ENCODE measurements at places on chromosomes 12 and 14. TPM values are rescaled to one million over a fixed set of nuclear protein-coding genes. Genes with fewer than 3 reads are reported as not detected.

SLC25A47 gene
- total RNA-seq: not detected

HOXC12 gene
- not detected for total RNA-seq

PPP4R4 gene
- 0.49 TPM for total RNA-seq

NAA25 gene
- 31.0 TPM for total RNA-seq

FOXA1 gene
- total RNA-seq: not detected

CNOT2 gene
- total RNA-seq: 168 TPM

BCL2L2 gene
- 11.1 TPM for total RNA-seq

LGMN gene
- 26.1 TPM for total RNA-seq

SERPINA10 gene
- not detected for total RNA-seq

CLEC4A gene
- total RNA-seq: 0.25 TPM

ERBB3 gene
- total RNA-seq: 6.4 TPM

SLC7A7 gene
- total RNA-seq: 1.5 TPM

GAS2L3 gene
- total RNA-seq: 57.3 TPM

Data from temporal lobe (tissue), 4 donors.